ENCODE measurements at places on chromosomes 6 and 20.

- no peak for DNase-seq
These were observed 2.7 kb upstream of the ZNFX1 start for GRCh38 chr20:49280463-49281058.

GRCh38 chr20:32139947-32140346 lies 30.4 kb downstream of the TM9SF4 start:
- DNase-seq: no peak

DNA sequence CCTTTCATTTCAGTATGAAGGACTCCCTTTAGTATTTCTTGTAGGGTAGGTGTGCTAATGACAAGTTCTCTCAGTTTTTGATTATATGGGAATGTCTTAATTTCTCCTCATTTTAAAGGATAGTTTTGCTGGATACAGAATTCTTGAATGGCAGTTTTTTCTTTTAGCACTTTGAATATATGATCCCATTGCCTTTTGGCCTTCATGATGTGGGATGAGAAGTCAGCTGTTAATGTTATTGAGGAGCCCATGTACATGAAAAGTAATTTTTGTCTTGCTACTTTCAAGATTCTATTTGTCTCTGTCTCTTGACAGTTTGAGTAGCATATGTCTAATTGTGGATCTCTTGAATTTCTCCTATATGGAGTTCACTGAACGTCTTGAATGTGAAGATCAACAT lies 30.9 kb downstream of the RSPH3 start:
- DNase-seq: peak; percentile 3

DNA sequence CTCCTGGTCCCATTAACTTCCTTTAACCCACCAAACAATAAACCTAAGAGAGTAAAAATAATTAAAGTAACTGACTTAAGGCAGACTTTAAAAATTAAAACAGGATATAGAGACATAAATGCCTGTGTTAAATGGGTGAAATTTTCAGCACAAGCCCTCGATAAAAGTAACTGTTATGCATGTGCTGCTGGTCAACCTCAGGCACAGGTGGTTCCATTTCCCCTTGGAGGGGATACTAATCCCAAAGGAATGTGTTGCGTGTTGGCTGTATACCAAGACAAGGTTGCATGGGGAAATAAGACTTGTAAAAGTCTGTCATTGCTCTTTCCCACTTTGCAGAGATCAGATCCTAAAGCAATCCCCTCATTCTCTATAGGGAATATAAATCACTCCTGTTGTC lies 25.8 kb downstream of the HLA-A start:
- peak; percentile 47 for DNase-seq

DNA sequence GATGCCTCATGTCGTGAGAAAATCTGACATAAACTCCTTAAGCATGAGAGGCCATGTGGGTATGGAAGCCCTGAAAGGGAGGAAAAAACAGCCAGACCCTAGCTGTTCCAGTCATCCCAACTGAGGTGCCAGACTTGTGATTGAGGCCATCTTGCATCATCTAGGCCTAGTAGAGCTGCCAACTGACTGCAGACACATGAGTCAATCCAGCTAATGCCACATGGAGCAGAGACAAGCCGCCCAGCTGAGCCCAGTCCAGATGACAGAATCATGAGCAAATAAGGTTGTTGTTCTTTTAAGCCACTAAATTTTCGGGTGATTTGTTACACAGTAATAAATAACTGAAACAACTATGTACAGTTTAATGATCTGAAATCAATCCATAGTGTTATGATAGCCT lies 680.9 kb downstream of the MAFB start:
- DNase-seq: peak; percentile 4

DNA sequence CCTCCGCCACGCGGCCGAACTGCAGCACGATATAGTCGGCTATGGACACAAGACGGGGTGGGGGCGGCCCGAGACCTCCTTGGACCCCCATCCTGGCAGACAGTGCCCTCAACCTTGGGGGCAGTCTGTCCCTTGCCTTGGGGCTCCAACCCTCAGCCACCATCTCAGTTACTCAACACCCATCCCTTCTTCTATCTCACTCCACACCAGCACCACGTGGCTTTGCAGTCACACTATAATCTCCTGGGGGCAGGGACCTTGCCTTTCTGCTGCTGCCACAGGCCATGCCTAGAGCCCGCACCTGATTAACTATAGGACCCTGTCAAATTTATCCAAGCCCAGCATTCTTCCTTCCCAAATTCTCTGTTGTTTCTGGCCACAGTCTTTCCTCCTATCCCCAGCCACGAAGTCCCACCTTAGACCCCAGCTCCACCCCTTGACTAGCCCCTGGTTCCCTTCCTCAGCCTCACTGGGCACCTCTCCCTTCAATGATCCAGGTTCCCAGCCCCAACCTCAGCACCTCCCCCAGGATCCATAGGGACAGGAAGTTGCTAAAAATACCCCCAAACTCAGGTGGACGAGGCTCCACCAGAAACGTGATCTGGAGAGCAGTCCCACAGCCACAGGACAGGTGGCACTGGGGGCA lies 1.7 kb upstream of the TEAD3 start:
- no peak for DNase-seq

- DNase-seq: no peak
These were observed 7.4 kb upstream of the LSM14B start for GRCh38 chr20:62114894-62115293.

- no peak for DNase-seq
These were observed 169.4 kb downstream of the ZDHHC14 start for GRCh38 chr6:157550114-157550989.

- DNase-seq: peak; percentile 90
These were observed 773 bp upstream of the AHI1 start for GRCh38 chr6:135498185-135498841.

All from EH (cell line).